ENCODE measurements at places on chromosomes 2 and 18.
A peak's percentile ranks its signal among the peaks of the same experiment; 100 is the strongest.

- no peak for DNase-seq
These were observed 1.7 kb downstream of the UNC80 start for GRCh38 chr2:209773377-209773776.

- no peak for DNase-seq
These were observed 83.3 kb downstream of the SP3 start for GRCh38 chr2:173881886-173882285.

DNA sequence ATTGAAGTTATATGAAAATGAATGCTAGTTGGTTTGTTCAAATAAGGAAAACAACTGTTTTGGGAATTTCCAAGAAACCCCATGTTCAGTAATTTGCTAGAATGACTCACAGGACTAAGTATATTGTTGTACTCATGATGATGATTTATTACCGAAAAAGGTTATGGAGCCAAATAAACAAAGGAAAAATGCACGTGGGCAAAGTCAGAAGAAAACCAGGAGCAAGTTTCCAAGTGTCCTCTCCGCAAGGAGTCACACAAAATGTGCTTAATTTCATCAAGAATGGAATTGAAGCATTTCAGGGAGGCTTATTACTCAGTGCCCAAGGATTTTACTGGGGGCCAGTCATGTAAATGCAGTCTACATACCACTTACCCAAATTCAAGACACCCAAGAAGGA, 1652.4 kb upstream of the TMEFF2 start:
- no peak for DNase-seq

GRCh38 chr2:177972782-177973181, 99.8 kb downstream of the PDE11A start:
- DNase-seq: no peak

GRCh38 chr18:10499230-10499629, 26.6 kb upstream of the NAPG start:
- no peak for DNase-seq

DNA sequence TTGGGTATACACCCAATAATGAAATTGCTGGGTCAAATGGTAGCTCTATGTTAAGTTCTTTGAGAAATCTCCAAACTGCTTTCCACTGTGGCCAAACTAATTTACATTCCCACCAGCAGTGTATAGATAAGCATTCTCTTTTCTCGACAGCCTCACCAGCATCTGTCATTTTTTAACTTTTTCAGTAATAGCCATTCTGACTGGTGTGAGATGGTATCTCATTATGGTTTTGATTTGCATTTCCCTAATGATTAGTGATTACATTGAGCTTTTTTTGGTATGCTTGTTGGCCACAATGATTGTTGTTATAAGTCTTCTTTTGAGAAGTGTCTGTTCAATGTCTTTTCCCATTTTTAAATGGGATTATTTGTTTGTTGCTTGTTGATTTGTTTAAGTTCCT, 50.4 kb upstream of the EPAS1 start:
- no peak for DNase-seq

DNA sequence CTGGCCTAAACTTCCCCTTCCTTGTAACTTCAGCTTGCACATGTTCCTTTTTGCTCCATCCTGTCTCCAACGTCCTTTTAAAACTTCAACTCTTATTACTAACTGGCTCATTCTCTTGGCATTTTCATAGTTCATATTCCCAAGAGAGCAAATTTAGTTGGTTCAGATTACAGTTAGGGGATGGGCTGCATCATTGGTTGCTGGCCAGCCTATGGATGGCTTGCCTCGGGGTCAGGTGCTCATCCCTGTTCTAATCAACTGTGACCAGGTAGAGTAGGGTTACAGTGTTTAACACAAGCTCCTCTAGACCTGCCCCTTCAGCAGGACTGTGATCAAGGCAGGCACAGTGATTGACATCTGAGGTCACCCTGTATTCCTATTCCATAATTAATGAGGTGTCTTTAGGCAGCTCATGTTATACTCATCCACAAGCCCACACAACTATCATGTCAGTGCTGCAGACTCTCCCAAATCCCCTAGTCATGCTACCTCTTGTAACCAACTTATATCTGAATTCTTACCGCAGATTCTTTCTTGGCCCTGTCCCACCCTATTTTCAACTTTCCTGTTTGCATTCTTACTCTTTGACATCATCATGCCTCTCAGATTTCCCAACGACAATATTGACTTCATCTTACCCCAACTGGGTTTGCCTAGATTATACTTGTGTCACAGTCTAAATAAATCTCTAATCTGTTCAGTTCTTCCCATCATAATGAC, 293.3 kb downstream of the MTX2 start:
- no peak for DNase-seq

GRCh38 chr2:25295621-25296020, 46.1 kb downstream of the DNMT3A start:
- peak; percentile 16 for DNase-seq

DNA sequence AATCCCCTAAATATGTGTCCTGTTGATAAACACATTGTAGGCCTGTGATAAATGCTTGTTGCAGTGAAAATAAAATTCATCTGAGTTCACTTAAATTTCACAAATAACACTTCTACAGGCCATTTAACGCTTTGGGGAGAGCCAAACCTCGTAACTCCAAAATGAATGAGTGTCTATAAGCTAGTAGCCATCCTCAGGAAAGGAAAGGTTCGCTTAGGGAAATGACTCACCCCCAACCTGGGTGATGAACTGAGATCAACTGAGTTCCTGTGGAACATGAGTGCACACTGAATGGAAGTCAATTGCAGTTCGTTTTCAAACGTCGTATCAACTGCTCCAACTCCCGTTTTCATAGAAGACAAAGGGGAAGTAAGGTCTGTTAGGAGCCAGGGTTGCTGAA, 527.6 kb upstream of the ID2 start:
- no peak for DNase-seq

DNA sequence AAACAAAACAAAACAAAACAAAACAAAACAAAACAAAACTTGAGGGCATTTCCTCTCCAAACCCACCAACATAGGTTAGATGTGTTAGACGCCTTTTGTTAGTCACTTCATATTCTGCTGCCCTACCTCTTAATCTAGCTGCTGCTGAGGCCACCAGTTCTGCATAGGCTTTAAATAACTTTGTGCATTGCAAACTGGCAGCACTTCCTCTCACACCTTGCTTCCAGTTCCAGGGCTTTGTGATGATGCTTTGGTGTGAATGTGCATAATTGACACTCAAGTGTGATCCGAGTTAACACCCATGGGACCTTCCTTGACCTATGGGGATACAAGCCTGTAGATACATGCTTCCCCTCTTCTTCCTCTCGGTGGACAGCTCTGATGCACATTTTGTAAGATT, 2.3 kb upstream of the SERPINB11 start:
- no peak for DNase-seq

DNA sequence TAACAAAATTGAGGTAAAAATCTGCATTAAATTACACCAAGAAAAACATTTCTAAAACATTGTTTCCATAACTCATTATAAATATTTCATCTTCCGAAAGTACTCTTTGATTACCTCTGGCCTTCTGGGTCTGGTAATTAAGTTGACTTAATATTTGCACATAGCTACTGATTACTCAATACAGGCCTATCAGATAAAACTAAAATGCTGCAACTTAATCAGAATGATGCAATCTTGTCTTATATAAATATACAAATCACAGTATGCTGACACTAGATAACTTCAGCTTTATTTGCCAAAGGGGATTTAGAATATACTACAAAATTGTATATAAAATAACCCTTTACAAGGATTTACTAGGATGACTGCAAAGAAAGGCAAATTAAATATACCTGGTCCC, 49.3 kb downstream of the SLC35F5 start:
- no peak for DNase-seq

DNA sequence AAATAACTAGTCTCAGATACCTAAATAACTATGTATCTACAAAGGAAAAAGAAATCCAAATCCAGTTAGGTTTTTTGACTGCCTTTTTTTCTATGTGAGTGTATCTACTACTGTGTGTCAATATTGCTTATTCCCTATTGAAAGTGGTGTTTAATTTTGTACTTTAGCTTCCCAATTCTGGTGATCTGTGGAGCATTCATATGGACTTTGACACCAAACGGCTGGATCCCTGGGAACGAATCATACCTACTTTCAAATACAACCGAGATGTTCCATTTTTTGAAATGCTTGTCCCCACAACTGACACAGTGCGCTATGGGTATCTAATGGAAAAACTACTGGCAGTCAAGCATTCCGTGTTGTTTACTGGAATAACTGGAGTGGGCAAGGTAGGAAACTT, 152.8 kb downstream of the DNAH6 start:
- no peak for DNase-seq

- DNase-seq: no peak
These were observed 193.9 kb downstream of the ZRANB3 start for GRCh38 chr2:135337071-135337470.

- DNase-seq: no peak
These were observed 2.0 kb downstream of the ANKRD44 start for GRCh38 chr2:197308585-197308984.

GRCh38 chr2:9799729-9800632, 43.3 kb upstream of the TAF1B start:
- peak; percentile 88 for DNase-seq

- DNase-seq: no peak
These were observed 91.9 kb upstream of the IL1R2 start for GRCh38 chr2:101899871-101900270.

DNA sequence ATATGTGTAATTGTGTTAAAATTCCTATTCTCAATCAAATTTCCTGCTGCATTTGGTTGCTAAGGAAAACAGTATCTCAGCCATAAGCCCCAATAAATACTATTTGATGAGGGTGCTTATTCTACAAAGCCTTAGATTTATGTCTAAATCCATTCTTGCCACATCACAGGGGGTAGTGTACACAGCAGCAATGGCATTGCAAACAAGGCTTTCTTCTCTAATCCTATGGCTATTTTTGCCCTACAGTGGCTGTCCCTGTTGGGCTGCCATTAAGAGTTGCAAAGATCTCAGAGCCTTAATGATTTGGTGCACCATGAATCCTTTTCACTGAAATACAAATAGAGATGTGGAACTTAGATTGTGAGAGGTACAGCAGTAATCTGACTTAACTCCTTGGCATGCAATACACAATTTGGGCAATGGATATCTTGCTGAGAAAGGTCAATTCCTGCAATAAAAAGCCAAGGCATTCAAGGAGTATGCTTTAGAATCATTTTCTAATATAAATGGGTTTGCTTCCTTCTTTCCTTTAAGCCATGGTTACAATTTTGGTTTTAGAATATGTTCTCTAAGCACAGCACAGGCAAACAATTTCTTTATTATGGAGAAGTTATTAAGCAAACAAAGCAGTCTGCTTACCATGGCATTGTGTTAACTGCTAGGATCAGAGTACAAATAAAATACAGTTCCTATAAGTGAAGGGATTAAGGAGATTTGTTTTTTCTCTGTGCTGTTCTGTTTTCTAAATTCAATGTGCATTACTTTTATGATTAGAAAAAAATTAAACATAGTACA, 69.8 kb upstream of the CD302 start:
- DNase-seq: no peak

GRCh38 chr2:105330681-105331375, 1.3 kb upstream of the TGFBRAP1 start:
- no peak for DNase-seq

GRCh38 chr2:70480468-70480867, 73.2 kb downstream of the TGFA start:
- DNase-seq: no peak

DNA sequence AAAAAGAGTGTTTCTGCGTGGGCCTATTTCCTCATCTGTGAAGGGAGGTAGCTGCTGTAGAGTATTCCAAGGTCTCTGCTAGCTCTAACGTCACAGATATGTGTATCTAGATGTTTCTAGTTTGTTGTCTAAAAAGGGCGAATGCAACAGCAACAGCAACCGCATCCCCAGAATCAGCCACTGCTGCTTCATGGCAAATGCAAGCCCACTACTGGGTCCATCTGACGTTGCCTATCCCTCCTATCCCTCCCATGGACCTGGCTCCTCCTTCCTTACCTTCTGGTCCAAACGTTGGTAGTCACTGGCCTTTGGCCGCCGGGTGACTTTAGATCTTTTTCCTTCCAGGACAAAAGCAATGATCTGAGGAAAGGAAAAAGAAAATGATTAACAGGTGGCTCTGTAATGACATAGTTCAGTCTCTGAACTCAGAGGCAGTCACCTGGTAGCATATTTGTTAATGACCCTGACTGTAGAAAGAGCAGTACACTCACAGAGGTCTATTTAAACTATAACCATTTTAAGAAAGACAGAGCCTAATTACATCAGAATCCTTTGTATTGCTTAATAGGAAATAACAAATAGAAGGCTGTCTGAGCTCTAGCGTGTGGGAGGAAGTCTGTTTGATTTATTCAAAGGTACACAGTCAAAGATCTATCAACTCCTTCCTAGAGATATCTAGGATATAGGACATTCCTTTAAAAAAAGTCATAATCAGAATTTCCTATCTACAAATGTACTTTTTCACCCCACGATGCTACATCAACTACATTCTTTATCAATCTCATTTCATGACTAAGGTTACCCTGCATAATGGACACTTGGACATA, 2.9 kb downstream of the TGOLN2 start:
- DNase-seq: no peak

GRCh38 chr2:40874380-40874779, 422.5 kb upstream of the SLC8A1 start:
- no peak for DNase-seq

- no peak for DNase-seq
These were observed 5.0 kb downstream of the TACR1 start for GRCh38 chr2:75194184-75194868.

DNA sequence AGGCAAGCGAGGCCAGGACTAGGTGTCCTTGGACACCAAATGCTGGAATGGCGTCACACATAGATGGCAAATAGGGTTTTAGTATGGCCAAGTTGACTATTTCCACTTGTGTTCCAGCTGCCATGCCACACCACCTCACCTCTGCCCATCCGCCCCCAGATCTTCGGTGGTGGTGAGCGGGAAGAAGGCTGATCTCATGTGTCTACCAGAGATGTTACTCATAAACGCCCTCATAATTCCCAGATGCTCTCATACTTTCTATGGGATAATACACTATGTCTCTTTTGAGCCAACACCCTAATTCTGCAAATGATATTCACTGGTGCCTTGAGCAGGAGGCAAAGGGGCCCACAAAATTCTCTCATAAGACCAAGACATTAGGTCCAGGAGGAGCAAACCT, 281.1 kb upstream of the FN1 start:
- DNase-seq: no peak

DNA sequence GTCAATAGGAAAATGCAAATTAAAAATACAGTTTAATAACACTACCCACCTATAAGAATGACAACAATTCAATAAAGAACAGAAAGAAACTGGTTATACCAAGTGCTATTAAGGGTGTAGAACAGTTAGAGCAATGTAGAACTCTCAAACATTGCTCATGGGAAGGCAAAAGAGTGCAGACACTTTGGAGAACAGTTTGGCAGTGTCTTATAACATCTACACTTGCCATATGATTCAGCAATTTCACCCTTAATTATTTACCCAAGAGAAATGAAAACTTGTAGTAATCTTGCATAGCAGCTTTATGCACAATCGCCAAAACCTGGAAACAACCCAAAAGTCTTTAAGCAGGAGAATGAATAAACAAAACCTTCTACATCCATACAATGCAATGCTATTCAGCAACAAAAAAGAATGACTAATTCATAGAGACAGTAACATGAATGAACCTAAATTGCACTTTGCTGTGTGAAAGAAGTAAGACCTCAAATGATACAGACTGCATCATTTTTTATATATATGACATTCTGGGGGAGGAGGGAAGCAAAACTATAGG, 455.2 kb downstream of the THSD7B start:
- no peak for DNase-seq

Measured in CD4-positive, alpha-beta T cell treated with Interleukin-17A for 4 hours (primary cell).